ENCODE measurements at places on chromosomes 7 and 10.

GRCh38 chr7:106476751-106477150 lies 184.2 kb downstream of the CCDC71L start:
- DNase-seq: no peak
- H3K4me1 ChIP-seq: no peaks in the 10 kb centered on the region
- H3K4me3 ChIP-seq: no peak overlapping the region
- H3K27me3 ChIP-seq: no peaks in the 10 kb centered on the region

- H3K27me3 ChIP-seq: no peaks in the 10 kb centered on the region
- no peak for DNase-seq
- H3K27ac ChIP-seq: no peak overlapping the region
- no peak overlapping the region for H3K4me3 ChIP-seq
These were observed 42.3 kb upstream of the HMX3 start for GRCh38 chr10:123093489-123093888.

DNA sequence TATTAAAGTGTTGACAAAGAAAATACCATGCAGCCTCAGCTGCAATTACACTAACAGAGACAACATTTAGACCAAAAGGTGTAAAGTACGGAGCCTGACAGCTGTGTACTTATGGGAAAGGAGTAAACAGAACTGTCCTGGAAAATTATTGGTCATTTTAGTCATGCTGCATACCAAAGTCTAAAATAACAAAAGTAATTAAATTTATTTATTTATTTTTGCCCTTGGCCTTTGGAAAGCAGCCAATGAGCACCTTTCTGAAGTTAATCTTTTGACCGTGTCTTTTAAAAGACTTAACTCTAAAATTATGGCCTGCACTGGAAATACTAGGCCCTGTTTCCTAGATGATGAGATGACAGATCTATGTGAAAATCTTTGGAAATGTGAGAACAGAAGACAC lies 597.6 kb downstream of the NXPH1 start:
- no peak for DNase-seq
- no peaks in the 10 kb centered on the region for H3K36me3 ChIP-seq
- no peak overlapping the region for H3K27ac ChIP-seq
- no peaks in the 10 kb centered on the region for H3K4me1 ChIP-seq
- H3K4me3 ChIP-seq: no peak overlapping the region

DNA sequence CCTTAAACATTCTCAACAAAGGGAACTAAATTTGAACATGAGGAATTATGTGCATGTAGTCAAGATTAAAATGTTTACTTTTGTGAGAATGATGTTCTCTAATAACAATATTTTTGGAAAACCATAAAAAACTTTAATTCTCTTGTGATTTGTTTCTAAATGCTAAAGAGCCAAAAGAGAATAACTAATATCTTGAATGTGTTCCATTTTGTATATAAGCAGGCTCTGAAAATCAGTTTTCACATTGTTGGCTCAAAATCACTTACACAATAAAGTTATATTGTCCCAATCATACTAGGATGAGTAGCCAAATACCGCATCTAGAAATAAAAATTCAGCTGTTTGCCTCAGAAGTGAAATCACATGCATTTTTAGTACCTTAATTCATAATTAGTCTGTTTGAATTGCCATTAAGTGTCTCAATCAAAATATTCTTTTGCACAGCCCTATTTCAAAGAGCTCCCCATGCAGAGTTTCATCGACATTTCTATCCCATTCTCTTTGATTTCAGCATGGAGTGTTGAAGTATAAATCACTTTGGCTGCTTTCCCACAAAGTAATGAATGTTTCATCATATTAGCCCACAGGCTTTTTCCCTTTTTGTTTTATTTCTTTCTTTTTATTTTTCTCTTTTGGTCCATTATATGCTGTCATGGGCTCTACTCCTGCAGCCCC lies 420.3 kb upstream of the POM121L12 start:
- H3K36me3 ChIP-seq: no peaks in the 10 kb centered on the region
- DNase-seq: no peak
- no peak overlapping the region for H3K4me3 ChIP-seq
- no peak overlapping the region for H3K27ac ChIP-seq

- no peak overlapping the region for H3K4me3 ChIP-seq
- no peak overlapping the region for H3K27ac ChIP-seq
- H3K36me3 ChIP-seq: peaks cover 21% of the 10 kb centered on the region
These were observed 4.3 kb downstream of the LHPP start for GRCh38 chr10:124465777-124466488.

- H3K27me3 ChIP-seq: no peaks in the 10 kb centered on the region
- no peak for DNase-seq
- no peak overlapping the region for H3K27ac ChIP-seq
- H3K4me3 ChIP-seq: no peak overlapping the region
- peaks cover 2% of the 10 kb centered on the region for H3K4me1 ChIP-seq
These were observed 71.1 kb downstream of the INSYN2A start for GRCh38 chr10:127125331-127125730.
